Activated CD4-positive, alpha-beta T cell treated with anti-CD3 and anti-CD28 coated beads for 24 hours (primary cell): ENCODE measurements at places on chromosomes 13 and 19.

DNA sequence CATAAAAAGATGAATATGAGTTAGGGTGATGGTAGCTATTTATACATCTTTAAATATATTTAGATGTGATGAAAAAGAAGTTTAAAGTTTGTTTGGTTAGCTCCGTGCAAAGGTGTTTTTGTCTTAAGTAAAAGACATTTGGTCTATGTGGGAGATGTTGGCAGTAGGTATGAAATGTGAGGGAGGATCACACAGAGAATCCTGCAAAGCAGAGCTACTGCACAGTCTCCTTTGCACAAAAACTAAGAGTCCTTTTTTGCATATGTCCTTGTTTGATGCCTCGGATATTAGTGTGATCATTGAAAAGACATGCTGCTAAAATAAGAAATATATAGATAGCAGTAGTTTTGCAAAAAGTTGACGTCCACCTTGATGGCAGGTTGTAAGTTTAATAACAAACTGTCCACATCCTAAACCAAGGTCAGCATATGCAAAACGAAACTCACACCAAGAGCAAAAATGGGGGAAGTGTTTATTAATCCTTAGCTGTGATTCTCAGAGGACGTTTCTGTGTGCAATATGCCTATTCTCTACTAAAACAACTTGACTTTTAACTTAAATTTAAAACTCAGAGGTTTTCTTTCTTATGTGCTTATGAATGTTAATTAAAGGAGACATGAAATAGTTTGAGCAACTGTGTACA is 870.1 kb downstream of the PCDH9 start:
- DNase-seq: no peak

- DNase-seq: no peak
These were observed 11.2 kb upstream of the N4BP2L2 start for GRCh38 chr13:32549788-32550187.

- no peak for DNase-seq
These were observed 1639.9 kb downstream of the EFNB2 start for GRCh38 chr13:104895521-104895920.

GRCh38 chr19:55703790-55704215 is 28.8 kb downstream of the EPN1 start:
- DNase-seq: peak; percentile 28

- DNase-seq: no peak
These were observed 606 bp downstream of the ERCC5 start for GRCh38 chr13:102846261-102847015.

GRCh38 chr13:95708391-95708774 is 31.4 kb downstream of the DNAJC3 start:
- no peak for DNase-seq

DNA sequence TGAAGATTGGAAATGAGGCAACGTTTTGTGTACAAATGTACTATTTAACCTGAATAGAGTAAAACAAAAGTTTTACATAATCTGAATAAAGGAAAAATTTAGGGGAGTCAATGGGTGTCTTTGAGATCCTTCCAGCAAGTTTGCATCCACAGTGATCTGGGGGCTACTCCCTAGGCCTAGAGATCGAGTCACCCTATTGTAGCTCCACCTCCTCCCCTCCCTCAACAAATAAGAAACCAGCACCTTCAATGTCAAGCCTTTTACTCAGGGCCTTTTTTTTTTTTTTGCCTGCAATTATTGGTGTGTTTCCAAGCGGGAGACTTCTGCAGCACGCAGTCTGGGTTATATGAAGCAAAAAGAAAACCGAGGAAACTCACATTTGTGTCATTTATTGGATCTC is 16.3 kb upstream of the RAP2A start:
- no peak for DNase-seq

DNA sequence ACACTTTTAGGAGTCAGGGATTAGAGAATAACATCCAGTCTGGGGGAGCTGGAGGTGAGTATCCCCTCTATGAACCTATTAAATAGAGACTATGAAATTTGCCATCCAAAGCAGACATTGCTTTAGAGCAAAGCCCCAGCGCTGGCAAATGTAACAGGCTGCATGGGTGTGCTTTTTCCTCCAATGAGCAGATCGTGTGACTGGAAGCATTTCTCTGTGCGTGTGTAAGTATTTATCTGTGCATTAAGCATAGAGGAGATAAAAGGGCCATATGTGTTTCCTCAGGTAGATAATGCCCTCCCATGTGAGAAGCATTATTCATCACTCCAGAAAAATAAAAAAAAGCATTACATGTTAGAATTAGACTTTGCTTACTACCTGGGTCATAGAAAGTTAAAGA is 924 bp downstream of the TNFSF13B start:
- no peak for DNase-seq

- no peak for DNase-seq
These were observed 6.0 kb upstream of the TEX30 start for GRCh38 chr13:102779436-102780159.

DNA sequence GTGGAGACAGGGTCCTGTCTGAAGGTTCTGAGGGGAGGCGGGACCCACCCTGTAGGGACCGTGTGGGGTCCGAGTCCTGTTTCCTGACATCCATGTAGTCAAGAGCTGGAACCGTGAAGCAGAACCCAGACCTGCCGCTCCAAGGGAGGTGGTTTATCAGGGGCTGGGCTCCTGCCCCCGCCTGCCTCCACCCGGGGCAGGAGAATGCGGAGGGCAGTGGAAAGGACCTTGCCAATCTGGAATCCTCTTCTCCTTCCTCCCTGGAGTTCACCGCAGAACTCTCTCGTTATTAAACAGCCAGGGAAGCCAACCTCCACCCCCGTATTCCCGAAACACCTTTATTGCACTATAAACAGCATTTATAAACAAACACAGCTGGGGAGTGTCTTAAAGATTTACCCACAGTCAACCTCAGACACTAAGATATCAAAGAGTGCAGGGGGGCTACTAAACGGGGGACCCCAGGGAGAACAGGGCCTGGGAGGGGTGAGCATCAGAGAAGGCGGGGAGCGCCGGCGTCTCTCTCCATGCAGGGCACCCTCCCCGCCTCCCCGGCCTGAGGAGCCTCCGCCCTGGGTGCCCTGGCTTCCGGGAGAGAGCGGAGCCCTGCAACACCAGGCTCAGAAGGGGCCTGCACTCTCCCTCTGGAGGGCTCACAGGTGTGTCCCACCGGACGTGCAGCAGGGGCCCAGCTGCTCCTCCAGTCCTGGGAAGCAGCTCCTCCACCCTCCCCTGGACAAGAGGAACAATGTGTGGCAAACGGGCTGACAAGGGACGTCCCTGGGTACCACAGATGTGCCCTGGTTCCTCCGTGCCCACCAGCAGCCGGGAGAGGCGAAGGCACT is 3.6 kb downstream of the C2CD4C start:
- no peak for DNase-seq

DNA sequence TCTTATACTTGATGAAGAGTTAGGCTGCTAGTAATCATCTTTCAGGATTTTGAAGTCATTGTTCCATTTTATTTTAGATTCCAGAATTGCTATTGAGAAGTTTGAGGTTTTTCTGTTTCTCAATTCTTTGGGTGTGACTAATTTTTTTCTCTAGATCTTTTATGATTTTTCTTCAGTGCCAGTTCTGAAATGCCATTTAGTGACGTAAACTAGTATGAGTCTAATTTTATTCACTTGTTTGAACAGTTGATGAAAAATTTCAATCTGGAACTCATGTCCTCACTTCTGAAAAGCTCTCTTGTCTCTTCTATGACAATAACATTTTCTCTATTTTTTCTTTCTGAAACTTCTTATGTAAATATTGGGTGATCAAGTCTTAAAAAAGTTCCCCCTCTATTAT is 188.5 kb upstream of the HTR2A start:
- DNase-seq: no peak

DNA sequence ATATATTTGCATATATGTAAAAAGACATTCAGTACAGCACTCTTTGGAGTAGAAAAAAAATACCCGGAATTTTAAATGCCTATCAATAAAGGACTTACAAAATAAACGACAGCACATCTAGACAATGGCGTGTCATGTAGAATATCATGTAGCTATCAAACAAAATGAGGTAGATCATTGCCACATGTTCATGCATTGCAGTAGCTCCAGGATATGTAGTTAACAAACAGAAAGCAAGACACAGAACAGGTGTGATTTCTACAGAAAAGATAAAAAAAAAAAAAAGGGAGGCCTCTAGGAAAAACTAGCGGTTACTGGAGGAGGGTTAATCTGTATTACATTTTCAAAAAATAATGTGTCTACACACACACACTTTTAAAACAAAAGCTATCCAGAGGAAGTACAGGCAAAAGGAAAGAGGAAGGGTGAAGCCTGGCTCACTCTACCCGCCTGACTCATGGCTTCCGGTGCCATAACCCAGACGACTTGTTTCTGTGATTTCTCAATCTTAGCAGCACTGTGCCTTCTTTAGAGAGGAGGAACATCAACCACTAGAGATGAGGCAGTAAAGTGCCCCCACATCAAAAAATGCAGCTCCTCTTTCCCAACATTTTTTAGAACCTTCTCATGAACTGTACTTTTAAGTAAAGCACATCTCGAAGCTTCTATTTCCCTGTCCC is 6.9 kb downstream of the KCTD12 start:
- DNase-seq: peak; percentile 38

GRCh38 chr13:112477070-112477619 is 101.0 kb downstream of the SPACA7 start:
- DNase-seq: no peak

DNA sequence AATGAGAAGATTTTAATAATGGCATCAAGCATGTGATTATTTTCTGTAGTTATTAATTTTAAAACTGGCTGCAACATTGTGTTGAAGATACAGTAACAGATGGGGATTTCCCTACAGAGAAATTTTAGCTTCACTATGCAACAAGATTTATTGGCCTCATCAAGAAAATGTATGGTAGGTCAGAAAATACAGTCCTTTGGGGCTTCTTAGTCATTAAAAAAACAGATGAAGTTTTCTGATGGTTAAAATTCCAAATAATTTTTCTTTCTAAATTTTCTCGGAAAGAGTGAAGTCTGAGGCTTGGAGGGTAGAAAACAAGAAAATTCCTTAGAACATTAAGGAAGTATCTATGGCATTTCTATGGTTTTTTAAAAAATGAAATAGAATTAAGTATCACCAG is 1790.8 kb upstream of the PCDH20 start:
- no peak for DNase-seq

DNA sequence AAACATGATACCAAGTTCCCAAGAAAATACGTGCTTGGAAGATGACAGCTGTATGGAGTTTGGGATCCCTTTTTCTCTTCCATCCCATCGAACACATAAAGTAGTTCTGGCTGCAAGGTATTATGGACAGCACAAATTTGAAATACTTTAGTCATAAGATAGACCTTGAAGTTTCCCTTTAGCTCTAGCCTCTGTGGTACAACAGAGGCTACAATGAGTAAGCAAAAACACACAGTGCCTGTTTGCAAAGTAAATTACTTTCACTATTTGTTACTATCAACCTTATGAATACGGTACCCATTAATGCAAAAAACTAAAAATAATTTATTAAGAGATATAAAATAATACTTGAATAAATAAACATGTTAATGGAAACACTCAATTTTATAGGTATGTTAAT is 21.0 kb upstream of the LRCH1 start:
- no peak for DNase-seq

DNA sequence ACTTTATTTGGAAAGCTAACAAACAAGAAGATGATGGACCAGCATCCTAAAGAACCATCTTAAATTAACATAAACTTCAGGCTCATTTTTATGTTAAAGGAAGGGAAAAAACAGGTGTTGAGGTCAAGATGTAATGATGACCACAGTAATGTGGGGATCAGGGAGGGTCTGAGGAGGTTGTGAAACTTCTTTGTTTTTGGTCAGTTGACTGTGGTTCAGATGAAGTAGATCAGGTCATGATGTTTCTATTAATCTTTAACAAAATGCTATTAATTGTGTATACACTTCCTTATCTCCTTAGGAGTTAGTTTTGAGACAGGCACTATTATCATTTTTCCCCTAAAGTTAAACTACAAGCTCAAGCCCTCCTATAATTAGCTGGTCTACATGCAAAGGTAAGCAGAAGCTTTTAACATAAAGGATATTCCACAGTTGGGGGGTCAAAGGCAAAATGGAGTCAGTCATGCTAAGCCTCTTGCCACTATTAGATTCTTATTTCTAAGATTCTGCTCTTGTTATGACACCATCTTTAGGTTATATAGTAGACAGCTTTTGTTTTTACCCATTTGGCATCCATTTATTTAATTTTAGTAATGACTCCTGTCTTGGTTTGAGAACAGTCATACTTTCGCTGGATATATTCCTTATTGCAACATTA is 800.1 kb upstream of the PCDH9 start:
- no peak for DNase-seq

- DNase-seq: no peak
These were observed 104.4 kb upstream of the LSM14A start for GRCh38 chr19:34067861-34068271.

DNA sequence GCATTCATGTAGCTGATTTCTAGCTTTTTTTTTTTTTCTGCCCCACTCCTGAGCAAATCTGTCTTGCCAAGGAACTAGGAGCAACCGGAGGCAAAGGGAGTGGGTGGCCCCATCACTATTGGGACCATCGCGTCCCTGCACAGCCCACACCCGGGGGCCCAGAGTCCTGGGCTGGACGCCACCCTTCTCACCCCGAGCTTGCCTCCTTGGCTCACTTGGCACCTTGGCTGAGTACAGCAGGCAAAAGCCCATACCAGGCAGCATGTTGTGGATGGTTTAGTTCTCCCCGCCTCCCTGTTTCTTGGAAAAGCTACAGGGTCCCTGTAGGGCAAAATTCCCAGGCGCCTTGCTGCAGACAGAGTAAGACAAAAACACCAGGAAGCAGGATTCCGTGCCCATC is 13.7 kb downstream of the SMIM24 start:
- no peak for DNase-seq

GRCh38 chr19:10142701-10143375 is 23.1 kb upstream of the EIF3G start:
- DNase-seq: no peak

DNA sequence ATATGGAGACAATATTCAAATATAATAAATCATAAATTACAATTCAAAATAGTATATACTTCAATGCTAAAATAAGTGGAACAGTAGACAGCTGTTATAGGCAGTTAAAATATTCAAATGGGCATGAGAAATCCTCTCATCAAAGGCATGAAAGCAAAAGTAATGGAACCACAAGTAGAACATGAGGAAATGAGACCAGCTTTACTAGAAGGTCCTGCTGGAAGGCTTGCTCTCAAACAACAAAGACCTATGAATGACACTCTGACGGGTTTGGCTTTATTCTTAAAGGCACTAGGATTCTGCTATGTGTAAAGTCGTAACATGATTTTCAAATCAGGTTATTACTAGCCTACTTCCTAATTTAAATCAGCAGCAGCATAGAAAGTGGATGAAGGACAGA is 148.1 kb downstream of the VWA8 start:
- DNase-seq: no peak
